ENCODE measurements at places on chromosomes 2 and 18.

GRCh38 chr2:224927011-224927410 is 115.3 kb downstream of the DOCK10 start:
- no peak for DNase-seq

GRCh38 chr18:79630281-79631095 is 49.1 kb upstream of the CTDP1 start:
- DNase-seq, result no peak

DNA sequence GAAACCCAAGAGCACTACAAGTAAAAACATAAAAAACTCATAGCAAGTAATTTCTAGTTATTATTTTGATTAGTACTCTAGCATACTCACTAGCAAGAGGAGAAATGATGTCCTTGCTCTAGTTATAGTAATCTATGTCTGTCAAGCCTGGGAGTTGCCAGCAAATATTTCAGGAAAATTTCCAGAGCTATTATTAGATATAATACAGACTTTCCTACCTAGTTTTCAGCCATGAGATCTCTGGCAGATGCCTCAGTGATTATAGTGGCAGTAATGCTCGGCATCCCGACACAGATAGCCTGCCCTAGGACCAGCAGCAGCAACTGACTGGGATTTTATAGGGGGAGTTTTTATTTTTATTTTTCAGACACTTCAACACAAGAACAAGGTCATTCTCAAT is 224.4 kb downstream of the ZNF385B start:
- no peak for DNase-seq

DNA sequence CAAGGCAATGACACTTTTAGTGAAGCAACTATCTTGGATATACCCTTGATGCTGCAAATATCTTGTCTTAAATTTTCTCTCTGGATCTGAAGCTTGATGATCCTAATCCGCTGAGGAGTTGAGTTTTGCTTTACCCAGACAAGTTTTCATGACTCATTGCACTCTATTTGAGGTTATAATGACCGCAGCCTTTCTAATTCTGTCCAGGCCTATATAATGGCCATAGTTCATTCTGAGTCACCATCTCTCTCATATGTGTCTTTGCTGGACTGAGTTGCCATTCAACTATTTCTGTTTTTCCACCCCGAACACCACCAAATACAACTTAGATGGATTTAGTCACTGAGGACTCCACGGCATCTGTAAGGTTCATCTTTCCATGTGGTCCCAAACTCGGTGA is 802.1 kb upstream of the FAM98A start:
- DNase-seq, result no peak

DNA sequence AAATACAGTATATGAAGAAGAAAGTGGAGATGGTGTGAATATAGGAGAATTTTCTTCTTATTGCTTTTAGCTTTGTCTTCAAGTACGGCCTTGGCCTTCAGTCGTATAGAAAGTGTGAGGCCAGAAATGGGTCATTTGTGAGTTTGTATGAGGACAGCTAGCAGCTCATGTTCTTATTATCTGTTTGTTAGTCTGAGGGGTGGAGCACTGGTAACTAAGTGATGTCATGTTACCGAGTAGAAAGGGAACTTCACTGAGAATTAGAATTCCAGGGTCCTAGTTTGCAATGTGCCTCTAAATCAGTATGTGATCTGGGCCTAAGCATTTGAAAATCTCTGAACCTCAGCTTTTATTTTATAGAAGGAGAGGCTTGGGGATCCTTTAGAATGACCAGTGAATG is 588.6 kb downstream of the NRXN1 start:
- no peak for DNase-seq

DNA sequence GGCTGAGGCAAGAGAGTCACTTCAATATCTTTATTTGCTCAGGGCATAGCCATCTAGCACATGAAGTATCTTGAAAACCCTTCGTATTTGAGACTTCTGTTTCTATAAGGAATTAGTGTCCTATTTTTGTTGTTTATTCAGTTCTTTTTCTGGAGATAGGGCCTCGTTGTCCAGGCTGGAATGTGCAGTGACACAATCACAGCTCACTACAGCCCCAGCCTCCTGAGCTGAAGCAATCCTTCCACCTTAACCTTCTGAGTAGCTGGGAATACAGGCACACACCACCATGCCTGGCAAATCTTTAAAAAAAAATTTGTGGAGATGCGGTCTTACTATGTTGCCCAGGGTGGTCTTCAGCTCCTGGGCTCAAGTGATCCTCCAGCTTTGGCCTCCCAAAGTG is 50.6 kb downstream of the PSMD14 start:
- DNase-seq, result no peak

DNA sequence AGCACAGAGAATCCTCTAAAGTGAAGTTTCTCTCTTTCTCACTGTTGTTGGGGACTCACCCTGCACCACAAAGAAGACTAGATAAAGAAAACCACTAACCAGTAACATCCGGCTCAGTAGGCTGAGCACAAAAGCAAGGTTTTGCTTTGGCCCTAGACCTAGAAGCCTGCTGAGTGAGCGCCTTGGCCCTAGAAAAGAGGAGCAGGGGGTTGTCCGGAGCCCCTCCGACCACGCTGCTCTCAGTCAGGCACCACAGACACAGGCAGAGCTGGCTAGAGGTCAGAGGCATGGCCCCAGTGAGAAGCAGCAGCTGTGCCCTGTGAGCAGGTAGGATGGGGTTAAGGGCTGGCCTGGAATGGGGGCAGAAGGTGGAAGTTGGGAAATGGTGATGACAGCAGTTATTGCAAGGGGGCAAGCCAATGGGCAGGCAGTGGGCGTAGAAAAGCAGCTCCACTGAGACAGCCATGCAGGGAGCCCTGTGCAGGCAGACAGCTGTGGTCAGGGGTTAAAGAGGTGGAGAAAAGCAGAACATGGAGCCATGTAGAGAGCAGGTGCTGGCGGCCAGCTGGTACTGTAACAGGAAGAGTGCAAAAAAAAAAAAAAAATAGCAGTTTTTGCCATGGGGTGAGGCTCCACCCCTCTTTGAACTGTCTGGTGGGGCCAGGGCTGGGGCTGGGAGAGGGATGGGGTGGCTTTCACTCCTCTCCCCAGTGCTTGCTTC is 36.9 kb upstream of the SLC14A1 start:
- DNase-seq, result peak; percentile 71

GRCh38 chr2:197359859-197360258 is 49.3 kb upstream of the ANKRD44 start:
- DNase-seq, result no peak

DNA sequence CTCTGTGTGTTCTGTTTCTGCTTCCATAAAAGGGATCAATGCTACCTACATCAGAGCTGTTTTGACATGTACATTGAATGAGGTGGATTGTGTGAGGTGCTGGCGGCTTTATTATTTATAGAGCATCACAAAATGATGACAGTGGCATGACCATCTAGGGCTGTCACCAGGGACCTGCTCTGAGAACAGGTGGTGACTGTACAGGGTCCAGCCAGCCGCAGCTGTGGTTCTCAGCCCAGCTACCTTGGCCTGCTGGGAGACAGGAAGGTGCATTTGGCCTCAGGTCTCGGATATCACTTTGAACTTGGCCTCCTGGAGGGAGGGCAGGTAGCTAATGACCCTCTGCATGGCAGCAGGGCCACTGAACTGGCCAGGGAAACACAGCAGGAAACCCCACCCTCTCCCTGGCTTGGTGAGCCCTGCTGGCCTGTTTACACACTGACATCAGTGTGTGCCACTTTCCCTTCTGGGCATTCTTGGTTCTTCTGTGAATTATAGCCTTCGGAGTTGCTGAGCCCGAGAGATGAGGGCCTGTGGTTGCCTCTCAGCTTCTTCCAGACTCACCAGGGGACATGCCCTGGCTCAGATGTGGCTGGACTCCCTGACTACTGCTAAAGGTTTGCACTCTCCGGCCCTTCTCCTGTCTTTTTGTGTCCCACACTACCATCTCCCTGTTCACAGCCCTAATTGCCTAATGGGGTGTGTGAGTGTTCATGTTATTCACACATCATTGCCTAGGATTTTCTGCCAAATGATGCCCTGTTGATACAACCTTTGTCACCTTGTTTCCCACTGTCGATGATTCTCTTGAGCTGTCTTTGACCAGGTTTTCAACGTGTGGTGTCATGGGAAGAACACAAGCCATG is 109.2 kb upstream of the RAB12 start:
- DNase-seq, result no peak

DNA sequence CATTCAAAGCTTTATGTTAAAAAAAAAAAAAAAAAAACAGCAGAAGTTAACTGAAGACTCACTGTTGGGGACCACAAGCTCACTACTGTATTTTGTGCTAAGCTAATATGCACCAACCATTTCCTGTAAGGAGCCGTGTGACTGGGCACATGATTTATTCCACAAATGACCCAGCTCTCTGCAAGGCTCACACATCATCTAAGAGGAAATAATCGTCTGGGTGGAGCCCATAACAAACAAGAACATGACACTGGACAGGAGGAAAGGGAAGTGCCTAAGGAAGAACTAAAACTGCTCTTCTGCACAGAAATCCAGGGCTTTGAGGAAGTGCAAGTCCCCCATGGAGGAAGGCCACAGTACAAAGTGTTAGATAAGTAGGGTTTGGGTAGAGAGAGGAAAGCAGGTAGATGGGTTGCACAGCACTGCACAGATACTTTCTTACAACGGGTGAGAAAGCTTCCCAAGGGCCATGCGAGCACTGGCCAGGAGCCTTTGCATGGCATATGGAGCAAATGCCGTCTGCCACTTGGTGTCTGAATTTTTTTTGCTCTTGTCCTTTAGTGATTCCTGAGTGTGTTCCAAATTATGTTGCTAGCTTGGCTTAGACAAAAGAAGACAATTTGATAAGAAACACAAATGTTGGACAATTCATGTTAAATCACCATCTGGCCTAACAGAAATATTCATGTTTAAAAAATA is 24.4 kb downstream of the NFE2L2 start:
- DNase-seq, result no peak

DNA sequence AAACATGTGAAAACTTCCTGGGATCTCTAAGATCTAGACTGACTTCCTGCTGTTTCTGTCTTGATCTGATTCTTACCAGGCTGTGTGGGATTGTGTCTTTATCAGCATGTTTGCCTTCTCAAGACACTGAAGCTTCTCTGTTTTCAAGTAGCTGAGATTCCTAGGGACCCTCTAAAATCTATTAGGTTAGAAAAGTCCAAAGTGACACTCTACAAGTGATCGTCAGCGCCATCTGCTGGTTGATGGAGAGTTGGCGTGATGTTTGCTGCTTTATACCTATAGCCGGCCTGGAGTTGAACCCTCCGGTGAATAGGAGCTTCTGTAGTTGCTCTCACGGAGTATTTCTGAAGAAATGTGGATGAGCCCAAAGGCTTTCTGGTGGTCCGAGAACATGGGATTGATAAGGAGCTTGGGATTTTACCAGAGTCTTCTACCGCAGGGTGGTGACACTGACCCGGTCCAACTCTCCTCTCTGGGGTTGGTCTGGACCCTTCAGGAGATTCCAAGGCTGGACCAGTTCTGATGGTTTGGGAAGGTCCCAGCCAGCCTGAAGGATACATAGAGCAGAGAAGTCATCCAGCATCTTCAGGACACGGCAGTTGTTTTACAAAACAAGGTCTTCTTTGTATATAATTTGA is 96.0 kb upstream of the TTC39C start:
- DNase-seq, result no peak

DNA sequence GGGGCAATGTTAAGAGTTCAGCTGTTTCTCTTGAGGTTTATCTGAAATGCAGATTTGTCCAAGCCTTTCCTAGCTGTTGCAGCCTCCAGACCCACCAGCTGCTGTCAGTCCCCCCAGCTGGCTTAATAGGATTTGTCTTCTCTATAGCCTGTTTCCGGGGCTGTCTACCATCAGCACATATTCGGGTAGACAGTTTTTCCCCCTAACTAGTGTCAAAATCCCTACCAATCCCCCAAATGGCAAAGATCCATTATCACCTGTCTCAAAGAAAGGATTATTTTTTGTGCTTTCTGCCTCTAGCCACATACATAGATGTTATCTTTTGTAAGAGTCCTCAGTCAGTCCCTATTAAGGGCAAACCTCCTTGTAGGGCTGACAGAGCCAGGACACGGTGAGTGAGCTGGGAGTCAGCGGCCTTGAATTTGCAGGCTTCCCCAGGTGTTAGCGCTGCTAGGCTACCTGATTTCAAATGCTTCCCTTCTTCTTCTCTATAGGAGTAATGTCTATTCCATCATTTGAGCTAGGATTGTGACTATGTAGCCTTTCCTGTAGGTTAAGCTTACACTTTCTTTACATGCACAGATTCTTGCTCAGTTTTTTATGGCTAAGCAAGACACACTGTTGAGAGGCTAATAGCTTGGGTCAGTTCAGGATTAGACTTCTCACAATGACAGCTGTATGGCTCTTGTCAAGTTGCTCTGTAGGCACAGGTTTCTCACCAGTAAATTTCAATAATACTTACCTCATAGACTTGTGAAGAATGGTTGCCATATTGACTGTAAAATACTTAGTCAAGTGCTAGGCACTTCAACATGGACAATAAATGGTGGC is 171.1 kb upstream of the UNC80 start:
- no peak for DNase-seq

DNA sequence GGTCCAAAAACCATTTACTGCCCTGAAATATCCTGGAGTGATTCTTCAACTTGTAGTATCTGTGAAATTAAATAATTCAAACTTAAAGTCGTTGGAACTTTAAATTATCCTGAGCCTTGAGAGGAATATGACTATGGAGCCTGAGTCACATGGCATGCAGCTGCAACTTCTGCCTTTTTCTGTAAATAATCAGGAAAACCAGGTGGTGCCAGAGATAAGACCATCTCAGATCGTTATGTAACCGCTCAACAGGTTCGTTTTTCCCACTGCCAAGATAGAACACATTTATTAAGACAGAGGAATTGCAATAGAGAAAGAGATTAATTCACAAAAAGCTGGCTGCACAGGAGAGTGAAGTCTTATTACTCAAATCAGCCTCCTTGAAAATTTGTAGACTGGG is 876.5 kb downstream of the SUCLG1 start:
- DNase-seq, result no peak

DNA sequence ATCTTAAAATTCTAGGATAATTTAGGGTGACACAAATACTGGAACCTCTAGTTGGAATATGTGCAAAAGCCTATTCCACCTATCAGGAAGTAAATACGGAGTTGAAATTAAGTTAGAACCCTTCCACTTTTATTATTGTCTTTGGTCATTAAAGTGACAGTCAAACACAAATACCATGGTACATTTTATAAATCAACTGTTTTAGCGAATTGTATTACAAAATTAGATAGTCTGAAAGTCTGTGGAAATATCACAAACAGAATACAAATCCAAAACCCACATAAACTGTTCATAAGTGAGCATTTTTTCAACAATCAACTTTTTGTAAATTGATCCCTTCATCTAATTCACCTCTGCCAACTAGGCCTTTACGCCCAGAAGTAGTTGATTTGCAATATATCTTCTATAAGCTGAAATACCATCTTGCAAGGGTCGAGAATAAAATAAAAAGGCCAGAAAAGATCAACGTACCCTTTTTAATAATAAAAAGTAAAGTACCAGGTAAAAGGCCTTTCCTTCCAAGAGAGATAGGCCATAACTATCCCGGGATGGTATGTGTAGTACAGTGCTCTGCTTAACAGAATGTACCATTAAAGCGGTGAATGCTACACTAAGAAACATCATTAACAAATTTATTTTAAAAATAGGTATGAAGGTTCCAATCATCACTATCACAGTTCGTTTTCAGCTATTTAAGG is 1.3 kb downstream of the USP34 start:
- DNase-seq, result no peak

Measured in GM06990 (cell line).